ENCODE measurements at places on chromosomes 12 and 14.

DNA sequence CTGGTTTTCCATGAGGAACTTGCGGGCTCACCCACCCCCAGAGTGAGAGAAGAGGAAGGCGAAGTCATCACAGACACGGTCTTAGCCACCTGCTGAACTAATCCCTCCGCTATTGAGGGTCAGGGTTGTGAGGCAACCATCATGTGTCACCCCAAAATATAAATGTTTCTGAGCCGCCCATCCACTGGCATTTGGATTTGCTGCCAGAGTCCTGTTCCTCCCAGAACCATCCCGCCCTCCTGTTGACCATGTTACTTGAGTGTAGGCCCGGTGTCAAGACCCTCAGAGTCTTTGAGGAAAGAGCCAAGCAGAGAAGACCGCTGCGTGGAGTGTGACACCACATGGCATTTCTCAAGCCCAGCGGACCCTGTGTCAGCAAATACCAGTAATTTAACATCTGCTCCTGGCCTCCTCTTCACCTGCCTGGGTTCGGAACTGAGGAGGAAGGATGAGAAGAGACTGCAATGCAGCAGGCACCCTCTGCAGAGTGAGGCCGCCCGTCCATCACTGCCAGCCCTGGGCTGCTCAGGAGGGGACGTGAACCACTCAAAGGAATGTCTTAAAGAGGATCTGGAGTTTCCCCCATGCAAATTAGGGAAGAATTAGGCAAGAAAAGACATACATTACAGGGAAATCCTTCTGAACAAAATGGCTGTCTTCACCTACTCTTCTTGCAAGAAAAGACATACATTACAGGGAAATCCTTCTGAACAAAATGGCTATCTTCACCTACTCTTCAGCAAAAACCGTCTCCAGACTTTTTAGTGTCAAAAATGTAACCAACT is 100.4 kb downstream of the FBXL14 start:
- DNase-seq, result no peak

DNA sequence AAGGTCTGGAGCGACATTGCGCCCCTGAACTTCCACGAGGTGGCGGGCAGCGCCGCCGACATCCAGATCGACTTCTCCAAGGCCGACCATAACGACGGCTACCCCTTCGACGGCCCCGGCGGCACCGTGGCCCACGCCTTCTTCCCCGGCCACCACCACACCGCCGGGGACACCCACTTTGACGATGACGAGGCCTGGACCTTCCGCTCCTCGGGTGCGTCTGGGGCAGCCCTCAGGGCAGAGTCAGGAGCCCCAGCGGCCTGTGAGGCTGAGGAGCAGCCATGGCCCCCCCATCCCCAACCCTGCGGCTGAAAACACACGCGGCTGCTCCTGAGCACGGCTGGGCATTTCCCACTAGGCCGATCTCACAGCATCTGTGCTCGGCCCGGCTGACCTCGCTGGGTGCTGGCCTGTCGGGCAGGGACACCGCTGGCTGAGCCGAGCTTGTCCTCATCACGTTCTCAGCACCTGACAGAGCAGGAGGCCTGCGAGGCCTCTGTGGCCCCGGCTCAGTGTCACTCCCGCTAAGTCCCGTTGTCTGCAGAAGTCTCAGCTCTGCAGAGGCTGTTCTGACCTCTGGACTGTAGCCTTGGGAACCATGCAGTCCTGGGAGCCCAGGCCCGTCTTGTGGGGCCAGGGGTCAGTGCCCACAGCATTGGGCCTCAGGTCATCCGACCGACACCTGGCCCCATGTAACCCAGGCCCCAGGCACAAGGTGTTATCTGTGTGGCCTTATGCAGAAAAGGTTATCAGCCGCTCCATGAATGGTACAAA is 12.6 kb downstream of the MMP17 start:
- no peak for DNase-seq

DNA sequence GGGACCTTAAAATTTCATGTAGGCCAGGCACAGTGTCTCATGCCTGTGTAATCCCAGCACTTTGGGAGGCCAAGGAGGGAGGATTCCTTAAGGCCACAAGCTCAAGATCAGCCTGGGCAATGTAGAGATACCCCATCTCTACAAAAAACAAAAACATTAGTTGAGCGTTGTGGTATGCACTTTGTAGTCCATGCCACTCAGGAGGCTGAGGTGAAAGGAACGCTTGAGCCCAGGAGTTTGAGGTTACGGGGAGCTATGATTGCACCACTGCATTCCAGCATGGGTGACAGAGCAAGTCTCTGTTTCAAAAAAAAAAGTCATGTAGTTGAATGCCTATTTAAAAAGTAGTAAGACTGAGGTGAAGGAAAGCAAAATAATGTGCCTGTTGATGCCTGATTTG is 83.5 kb downstream of the TTC6 start:
- no peak for DNase-seq

DNA sequence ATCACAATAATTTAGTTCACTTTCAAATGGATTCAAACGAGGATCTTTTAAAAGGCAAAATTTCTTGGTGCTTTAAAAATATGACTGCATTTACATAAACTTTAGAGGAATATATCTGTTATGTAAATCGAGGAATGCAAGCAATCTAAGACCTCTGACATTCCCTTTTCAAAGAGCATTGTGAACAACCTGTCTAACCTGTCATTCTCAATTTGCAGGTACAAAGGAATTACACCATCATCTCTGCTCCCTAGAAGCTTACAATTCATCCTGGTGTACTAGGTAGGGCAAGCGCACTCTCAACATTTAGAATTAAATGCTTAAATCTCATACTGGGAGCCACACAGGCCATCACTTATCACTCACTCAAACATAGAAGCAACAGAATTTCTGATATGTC is 35.6 kb downstream of the BMP4 start:
- DNase-seq, result no peak

DNA sequence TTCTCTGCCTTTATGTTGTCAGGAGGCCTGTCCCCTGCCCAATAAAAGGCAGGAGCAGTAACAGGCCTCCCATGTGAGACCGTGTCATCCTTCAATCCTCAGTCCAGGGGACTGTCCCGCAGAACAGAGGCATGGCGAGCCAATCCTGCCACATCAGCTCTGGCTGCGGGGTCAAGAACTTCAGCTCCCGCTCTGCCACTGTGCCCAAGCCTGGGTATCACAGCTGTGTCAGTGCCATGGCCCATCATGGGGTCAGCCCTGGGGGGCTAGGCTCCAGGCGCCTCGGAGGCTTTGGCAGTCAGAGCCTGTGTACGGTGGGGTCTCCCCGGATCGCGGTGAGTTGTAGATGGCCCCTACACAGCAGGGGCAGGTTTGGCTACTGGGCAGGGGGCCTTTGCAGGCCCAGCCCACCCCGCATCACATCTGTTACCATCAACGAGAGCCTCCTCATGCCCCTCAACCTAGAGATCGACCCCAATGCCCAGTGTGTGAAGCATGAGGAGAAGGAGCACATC is 19.9 kb upstream of the KRT83 start:
- no peak for DNase-seq

DNA sequence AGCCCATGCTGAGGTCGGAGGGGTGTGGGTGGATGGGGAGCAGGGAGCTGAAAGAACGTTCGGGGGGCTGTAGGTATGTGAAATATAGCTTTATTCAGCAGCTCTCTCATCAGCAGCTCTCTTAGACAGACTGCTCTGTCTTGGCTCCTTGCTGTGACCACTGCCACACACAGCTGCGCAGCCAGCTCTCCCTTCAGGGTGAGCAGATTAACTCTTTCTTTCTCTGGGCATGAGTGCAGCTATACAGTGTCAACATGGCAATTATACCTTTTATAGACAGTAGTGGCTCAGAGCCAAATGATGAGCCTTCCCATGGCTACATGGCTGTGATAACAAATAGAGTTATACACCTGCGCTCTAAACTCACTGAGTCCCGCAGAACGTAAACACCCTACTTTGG is 137.7 kb upstream of the NEDD1 start:
- no peak for DNase-seq

GRCh38 chr14:72736308-72736707 is 157.6 kb downstream of the DPF3 start:
- DNase-seq, result no peak

GRCh38 chr12:25034676-25035075 is 85.8 kb upstream of the BCAT1 start:
- DNase-seq, result no peak

- no peak for DNase-seq
Measured at GRCh38 chr14:75383721-75384120, 44.1 kb upstream of the JDP2 start.

- DNase-seq, result no peak
Measured at GRCh38 chr12:104508752-104509446, 52.2 kb downstream of the CHST11 start.

DNA sequence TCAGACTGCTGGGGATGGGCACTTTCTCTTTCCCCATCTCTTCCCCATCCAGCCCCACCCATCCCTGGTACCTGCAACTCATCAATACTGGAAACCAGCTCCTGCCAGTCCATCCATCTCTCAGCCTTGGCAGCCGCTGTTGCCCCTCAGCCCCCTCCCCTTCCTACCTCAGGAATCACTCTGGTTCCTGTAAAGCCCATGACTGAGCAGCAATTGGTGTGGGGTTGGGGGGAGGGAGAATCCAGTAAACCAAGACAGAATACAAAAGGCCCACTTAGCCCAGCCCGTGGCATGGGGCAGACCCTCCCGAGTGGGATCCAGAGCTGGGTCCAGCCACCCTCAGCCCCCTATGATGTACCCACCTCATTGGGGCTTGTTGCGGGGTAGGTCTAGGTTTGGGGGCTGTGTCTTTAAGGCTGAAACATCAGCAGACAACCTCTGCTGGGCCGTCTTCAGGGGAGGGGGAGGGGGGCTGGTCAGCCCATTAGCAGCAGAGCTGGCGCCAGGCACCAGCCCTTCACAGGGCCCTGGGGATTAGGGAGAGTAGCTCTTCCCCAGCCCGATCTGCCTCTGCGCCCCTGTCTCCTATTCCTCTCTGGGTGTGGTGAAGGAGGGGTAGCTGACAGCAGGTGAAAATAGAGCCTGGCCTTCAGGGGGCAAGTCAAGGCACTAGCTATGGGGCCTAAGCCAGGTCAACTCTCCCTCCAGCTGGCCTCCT is 702 bp upstream of the PRPH start:
- no peak for DNase-seq
